Frontal cortex (tissue), 4 donors: ENCODE measurements at places on chromosomes 5 and 9. TPM values are rescaled to one million over a fixed set of nuclear protein-coding genes. Genes with fewer than 3 reads are reported as not detected.

The CENPK gene
- 8.6 TPM for total RNA-seq

The CCL27 gene
- total RNA-seq: 0.41 TPM

The ZFP37 gene
- total RNA-seq: 22.8 TPM

The SPDL1 gene
- 20.8 TPM for total RNA-seq

The DAB2 gene
- 8.6 TPM for total RNA-seq

The TAF9 gene
- total RNA-seq: 103 TPM

The TRAF1 gene
- 1.6 TPM for total RNA-seq

The AHRR gene
- total RNA-seq: 1.2 TPM

The SLC36A2 gene
- total RNA-seq: not detected

The TMEM252 gene
- not detected for total RNA-seq

The IL3 gene
- not detected for total RNA-seq

The ZFP2 gene
- total RNA-seq: 8.2 TPM

The SPOCK1 gene
- total RNA-seq: 37.9 TPM

The DPM2 gene
- total RNA-seq: 11.4 TPM

The IFNA13 gene
- total RNA-seq: not detected

The NUTM2F gene
- total RNA-seq: not detected

The FAM169A gene
- 75.4 TPM for total RNA-seq

The GPSM1 gene
- 71.7 TPM for total RNA-seq

The TICAM2 gene
- total RNA-seq: 1.2 TPM

The TAF11L8 gene
- not detected for total RNA-seq

The C9orf50 gene
- total RNA-seq: not detected

The DMRT2 gene
- total RNA-seq: not detected

The ASPN gene
- total RNA-seq: 5.3 TPM

The TEX10 gene
- total RNA-seq: 55.0 TPM

The QRFP gene
- under 0.01 TPM for total RNA-seq

The ANKRD18A gene
- 1.6 TPM for total RNA-seq

The CCDC192 gene
- total RNA-seq: not detected

The NEUROG1 gene
- 0.41 TPM for total RNA-seq

The IL13 gene
- not detected for total RNA-seq

The SLC46A2 gene
- total RNA-seq: not detected

The DMGDH gene
- 3.7 TPM for total RNA-seq

The WDR36 gene
- total RNA-seq: 43.6 TPM

The RANBP17 gene
- 190 TPM for total RNA-seq

The CCDC127 gene
- 7.3 TPM for total RNA-seq

The SLC6A3 gene
- not detected for total RNA-seq

The ACTBL2 gene
- not detected for total RNA-seq

The ANGPTL2 gene
- 2.0 TPM for total RNA-seq

The SOX30 gene
- under 0.01 TPM for total RNA-seq

The COL15A1 gene
- 6.9 TPM for total RNA-seq

The PCDHAC2 gene
- total RNA-seq: 29.8 TPM

The ANKDD1B gene
- 1.2 TPM for total RNA-seq

The CPLANE1 gene
- total RNA-seq: 81.1 TPM

The CCDC171 gene
- 28.9 TPM for total RNA-seq

The DNM1 gene
- 73.8 TPM for total RNA-seq

The SPATA31A3 gene
- total RNA-seq: not detected

The FOXD4L6 gene
- 0.82 TPM for total RNA-seq
